GM23248 (cell line): ENCODE measurements at places on chromosomes 3 and 15.

DNA sequence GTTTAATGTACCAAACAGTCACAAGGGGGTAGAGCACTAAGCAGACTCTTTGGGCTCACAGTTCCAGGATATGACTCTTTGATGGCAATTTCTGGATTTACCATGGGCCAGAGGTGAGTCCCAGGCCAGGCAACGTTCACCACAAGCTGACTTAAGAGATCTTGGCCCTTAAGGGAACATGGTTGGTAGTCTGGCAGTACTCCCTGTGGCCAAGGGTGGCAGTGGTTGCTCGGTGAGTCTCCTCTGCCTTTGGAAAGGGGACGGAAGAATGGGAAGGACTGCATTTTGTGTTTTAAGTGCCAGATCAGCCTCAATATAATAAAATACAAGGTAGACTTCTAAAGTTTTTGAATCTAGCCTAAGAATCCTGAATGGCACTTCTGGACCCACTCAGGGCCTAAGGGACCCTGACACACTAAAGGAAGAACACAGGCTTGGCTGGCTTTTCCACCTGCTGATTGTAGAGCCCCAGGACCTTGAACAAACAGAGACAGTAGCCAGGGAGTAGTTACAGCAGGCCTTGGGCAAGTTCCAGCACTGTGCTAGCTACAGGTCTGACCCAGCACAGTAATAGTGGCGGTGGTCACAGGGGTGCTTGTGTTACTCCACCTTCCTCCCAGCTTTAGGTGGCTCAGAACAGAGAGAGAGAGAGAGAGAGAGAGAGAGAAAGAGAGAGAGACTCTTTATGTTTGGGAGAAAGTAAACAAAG is 730.7 kb upstream of the ALCAM start:
- peak; percentile 1 for DNase-seq

- DNase-seq: no peak
These were observed 11.0 kb upstream of the ANKRD28 start for GRCh38 chr3:15808679-15809310.

GRCh38 chr15:91694131-91694830 is 159.2 kb upstream of the SLCO3A1 start:
- DNase-seq: peak; percentile 79

- peak; percentile 23 for DNase-seq
These were observed 33.7 kb downstream of the BNC1 start for GRCh38 chr15:83250781-83251180.

GRCh38 chr15:80480909-80481308 is 76.7 kb downstream of the ARNT2 start:
- peak; percentile 95 for DNase-seq

DNA sequence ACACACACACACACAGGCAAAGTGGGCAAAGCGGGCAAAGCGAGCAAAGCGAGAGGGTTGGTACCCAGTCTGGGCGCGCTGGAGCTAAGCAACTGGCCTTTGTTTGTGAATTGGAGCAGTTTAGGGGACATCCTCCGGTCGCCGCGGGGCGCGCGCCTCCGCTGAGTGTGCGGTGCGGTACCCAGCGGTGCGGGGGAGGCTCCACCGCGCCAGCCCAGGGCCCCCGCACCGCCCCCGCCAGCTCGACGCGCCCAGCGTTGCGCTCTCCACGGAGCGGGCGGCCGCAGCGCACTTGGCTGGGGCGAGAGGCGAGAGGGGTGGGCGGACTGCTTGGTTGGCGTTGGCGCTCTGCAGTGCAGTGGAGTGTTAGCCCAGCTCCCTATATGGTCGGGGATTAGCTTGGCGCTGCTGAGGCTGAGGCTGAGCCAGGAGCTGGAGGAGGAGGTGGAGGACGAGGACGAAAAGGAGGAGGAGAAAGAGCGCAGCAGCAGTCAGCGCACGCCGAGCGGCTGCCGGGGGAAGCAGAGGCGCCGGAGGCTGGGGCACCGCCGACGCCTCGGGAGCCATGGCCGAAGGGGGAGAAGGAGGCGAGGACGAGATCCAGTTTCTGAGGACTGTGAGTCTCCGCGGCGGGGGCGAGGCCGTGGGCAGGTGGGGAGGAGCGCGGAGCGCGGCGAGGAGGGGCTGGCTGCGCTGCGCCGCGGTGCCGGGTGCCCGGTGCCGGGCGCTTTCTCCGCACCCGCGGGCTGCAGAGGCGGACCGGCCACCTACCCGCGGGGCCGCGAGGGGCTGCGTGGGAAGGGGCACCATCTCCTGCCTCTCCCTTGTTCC is at the start of gene RYR3:
Gene RYR3, plus strand, starts transcription at position 487 of the 831 bp plus-strand sequence. Its CDS starts 79 bp downstream, at position 566.
- DNase-seq: peak; percentile 22

GRCh38 chr15:23447107-23447500 is at the start of gene GOLGA6L2:
Gene GOLGA6L2, minus strand, starts transcription at chr15:23447243. Its CDS starts 62 bp downstream, at chr15:23447181.
- peak; percentile 8 for DNase-seq

DNA sequence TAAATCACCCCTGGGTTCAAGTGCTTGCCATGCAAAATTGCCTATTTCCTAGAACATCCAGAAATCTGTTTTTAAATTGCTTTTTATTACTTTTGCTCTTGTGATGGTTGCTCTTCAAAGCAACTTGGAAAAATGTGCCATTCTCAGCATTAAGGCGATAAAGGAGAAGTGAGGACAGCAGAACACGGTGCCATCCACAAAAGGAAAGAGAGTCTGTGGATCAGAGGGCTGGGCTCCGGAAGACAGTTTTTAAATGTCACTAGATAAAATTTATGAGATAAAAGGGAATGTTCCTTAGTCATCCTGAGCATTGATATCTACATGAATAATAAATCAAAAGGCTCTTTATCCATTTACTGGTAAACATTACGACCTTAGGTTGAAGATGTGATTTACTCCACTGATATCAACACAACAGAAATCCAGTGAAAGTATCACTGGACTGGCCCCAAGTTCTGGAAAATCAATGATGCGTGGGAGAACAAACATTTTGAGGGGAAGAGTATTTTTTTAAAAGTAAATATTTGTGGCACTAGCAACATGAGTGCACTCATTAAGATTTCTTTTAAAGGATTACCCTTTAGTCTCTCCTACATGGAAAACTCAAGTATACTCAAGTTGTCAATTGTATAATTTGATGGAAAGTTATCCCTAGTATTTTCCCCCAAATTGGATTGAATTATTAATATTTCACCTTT is 554.7 kb downstream of the FHIT start:
- no peak for DNase-seq

GRCh38 chr3:9676785-9677184 is 26.8 kb upstream of the CPNE9 start:
- DNase-seq: no peak

DNA sequence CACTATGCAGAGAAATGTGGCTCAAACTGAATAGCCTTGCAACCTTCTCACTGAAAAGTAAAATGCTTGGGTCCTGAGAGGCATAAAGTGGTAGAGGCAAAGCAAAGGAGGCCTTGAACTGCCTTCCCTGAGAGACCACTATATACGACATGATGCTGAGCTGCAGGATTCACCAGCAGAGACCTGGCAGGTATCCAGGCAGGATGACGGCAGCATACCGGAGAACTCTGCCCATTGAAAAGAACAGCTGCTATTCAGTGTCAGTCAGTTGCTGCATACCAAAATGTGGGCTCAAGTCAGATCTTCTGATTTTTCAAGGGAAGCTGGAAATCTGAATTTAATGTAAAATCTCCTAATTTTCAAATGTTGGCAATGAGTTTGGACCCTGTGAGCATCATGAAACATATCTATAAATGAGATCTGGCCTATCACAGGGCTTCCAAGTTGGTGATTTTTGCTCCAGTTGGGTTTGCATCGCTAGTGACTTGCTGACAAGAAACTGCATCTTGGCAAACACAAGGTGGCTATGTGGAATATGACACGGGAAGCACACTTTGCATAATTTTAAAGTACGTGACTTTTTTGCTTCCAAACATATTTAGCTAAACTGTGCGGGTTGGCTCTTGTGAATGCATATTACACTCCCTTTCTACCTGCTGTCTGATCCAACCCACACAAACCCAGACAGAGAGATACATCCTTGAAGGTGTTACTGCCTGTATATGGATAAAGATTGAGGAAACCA is 529.0 kb downstream of the AGBL1 start:
- DNase-seq: no peak

DNA sequence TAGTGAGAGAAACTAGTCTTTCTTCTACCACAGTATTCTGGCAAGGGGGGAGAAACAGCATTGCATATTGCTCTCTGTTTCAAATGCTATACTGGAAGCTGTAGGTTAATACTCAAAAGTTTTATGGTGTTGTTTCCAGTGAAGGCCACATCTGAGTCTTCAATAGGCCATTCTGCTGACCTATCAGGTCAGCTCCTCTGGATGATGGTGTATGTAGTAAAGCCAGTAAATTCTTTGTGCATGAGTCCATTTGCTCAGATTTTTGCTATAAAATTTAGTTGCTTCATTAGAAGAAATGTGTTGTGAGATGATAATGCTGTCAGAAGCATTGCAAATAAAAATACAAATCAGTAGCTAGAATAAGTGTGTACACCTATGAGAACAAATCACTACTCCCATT is 64.9 kb upstream of the RBMS3 start:
- peak; percentile 42 for DNase-seq

DNA sequence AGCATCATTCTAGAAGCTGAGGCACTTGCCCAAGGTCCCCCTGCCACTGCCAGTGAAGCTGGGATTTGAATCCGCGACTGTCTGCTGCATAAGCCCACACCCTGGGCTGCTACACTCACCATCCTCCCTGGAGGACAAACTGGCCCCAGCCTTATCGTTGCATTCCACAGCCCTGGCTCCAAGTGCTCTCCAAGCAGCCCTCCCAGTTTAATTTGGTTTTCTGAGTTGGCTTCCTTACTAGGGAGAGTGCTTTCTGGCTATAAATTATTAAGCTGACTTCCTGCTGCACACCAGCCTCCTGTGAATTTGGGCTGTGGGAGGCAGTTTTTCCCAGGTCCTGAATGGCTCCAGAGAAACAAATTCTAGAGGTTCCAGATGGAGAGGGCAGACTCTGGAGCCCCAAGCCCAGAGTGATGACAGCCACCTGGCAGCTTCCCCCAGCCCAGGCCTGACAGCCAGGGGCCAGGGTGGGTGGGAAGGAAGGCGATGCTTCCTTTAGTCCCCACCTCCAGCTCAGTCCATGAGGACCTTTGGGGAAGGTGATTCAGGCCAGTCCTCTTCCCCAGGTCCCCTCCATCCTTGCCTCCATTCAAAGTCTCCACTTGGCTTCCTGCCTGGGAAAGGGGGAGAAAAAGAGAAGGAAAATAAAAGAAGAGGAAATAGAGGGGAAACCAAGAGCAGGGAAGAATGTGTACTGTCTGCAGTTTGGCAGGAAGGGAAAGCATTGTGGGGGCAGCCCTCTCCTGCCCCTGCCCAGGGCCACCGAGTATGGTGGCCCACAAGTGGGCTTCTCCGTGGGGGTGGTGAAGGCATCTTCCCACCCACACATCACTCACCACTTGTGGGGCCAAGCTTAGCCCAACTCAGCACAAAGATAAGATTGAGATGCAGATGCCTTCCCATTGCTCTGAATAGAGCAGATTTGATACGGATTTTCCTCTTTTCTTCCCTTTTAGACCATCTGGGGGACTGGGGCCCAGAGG is 69.6 kb downstream of the SEMA5B start:
- no peak for DNase-seq

- no peak for DNase-seq
These were observed 167.1 kb downstream of the MECOM start for GRCh38 chr3:169496402-169496801.

GRCh38 chr15:68309024-68309423 is 31.5 kb downstream of the FEM1B start:
- no peak for DNase-seq

DNA sequence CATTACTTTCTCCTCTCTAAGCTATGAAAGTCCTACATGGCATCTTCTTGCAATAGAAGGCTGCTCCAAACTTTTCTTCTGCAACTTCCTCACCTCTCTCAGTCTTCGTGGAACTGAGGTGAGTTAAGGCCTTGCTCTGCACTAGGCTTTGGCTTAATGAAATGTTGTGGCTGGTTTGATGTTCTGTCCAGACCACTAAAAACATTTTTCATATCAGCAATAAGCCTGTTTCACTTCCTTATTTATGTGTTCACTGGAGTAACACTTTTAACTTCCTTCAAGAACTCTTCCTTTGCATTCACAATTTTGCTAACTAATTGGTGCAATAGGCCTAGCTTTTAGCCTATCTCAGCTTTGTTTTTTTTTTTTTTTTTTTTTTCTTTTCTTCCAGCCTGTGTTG is 335.3 kb upstream of the NECTIN3 start:
- no peak for DNase-seq

GRCh38 chr3:129087138-129087702 is 26.6 kb downstream of the GP9 start:
- DNase-seq: peak; percentile 58
